ENCODE measurements at places on chromosomes 11 and 22.

GRCh38 chr11:33735271-33736147 is 714 bp downstream of the CD59 start:
- peak; percentile 51 for DNase-seq

DNA sequence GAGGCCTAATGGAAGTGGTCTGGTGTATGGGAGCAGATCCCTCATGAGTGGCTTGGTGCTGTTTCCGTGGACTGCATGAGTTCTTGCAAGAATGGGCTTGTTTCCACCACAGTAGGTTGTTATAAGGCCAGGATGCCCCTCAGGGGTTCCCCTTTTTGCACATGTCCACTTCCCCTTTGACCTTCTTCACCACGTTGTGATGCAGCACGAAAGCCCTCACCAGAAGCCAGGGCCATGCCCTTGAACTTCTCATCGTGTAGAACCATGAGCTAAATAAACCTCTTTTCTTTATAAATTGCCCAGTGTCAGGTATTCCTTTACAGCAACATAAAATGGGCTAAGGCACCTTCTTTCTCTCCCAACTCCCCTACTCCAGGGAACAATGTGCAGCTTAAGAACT is 2.8 kb upstream of the NARS2 start:
- no peak for DNase-seq

GRCh38 chr11:78699609-78700135 is 125.0 kb upstream of the NARS2 start:
- no peak for DNase-seq

GRCh38 chr22:43731988-43732387 is 80.1 kb downstream of the EFCAB6 start:
- peak; percentile 4 for DNase-seq

DNA sequence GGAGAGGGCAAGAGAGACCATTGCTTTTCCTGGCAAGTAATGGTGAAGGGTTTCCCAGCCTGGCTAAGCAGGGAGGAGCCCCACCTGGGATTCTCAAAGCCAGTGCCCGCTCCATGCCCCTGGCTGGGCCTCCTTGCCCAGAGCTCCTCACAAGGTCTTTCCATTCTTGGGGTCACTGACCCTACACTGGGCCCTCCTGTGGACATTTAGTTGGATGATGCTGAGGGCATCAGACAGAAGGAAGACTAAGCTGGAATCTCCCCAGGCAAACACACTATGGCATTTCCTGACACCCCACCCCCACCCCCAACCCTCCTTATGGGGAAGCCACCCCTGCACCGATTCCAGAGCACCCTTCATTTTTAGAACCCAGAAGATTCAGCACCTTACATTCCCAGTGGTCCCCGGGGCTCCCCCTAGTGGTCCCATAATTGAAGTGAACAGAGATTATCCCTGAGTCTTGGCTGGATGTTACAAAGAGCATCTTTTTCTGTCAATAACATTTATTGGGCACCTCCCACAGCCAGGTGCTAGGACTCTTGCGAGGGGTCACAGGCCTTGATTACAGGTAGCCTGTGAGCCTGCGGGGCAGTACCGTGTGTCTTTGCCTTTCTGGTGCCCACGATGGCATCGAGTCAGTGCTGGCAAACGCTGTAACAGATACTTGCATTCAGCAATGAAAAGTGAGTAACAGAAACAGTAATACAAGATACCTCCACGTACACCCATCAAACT is 548.5 kb downstream of the BUD13 start:
- DNase-seq = peak; percentile 34

GRCh38 chr11:83836065-83836464 is 549.9 kb upstream of the CCDC90B start:
- DNase-seq = no peak

GRCh38 chr11:64667154-64667745 is 55.7 kb downstream of the NRXN2 start:
- no peak for DNase-seq

DNA sequence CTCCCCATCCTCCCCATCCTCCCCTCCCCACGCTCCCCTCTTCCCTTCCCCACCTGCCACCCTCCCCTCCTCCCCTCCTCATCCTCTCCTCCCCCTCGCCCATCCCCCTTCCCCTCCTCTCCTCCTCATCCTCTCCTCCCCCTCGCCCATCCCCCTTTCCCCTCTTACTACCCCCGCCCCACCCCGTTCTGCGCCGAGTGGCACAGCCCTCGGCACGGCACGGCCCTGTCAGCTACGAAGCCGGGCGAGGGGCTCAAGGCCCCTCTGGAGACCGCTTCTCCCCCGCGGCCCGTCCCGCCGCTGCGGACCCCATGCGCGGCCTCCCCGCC is 449.9 kb downstream of the OPCML start:
- DNase-seq = no peak

GRCh38 chr11:118876286-118876685 is 7.4 kb upstream of the CXCR5 start:
- DNase-seq = no peak

DNA sequence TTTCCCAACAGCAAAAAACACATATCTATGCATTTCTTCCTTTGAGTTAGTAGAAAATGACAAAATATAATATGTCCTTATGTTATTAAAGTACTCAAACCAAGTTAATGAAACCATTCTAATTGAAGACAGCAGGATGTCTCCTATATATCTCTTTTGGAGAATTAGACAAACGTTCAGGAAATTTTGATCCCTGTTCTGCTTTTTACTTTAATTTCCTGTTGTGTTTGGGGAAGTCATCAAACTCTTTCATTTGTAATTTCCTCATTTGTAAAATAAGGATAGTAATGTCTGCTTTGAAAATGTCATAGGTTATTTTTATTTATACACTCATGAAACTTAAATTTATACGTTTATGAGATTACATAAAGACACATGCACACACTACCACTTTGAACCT is 281.8 kb upstream of the ANO5 start:
- no peak for DNase-seq

DNA sequence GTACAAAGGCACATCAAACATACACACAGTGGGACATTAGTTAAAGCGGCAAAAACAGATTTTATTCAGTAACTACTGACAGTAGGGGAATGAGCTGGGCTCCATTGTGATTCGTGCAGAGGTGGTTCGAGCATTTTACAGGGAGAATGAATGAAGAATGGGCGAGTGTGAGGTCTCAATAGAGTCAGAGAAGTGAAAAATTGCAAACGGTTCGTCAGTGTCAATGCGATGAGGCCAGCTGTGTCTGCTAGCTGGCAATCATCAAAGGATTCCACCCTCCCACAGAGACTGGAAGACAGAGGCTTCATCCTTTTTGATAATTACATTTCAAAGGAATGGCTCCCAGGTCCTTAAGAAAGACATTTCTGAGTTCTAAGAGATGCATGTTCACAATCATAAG is 17.4 kb downstream of the OR4D9 start:
- no peak for DNase-seq

- DNase-seq = peak; percentile 78
Observed at GRCh38 chr11:17730608-17731462, 3.7 kb upstream of the KCNC1 start.

DNA sequence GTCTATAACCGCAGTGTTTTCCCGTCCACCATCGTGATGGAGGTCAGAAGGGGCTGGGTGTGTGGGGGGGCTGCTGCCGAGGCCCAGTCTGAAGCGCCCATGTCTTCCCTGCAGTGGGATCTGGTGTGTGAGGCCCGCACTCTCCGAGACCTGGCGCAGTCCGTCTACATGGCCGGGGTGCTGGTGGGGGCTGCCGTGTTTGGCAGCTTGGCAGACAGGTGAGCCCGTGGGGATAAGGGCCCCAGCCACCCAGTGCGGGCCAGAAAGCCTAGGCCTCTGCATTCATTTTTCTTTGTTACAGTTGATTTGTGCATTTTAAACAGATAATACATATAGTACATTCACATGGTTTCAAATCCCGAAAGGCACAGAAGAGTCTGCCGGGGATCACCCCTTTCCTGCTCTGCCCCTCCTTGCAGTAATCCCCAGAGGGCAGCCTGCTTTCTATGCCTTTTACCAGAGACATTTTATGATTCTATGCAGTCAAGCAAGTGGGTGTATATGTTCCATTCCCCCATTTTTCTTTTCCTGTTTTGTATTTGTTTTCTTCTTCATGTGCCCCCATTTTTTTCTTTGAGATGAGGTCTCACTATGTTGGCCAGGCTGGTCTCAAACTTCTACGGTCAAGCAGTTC is 32.6 kb downstream of the CAPN1 start:
- no peak for DNase-seq

- DNase-seq = peak; percentile 17
Observed at GRCh38 chr11:4118107-4118506, 23.5 kb downstream of the RRM1 start.

- no peak for DNase-seq
Observed at GRCh38 chr11:15483205-15483604, 368.5 kb downstream of the INSC start.

DNA sequence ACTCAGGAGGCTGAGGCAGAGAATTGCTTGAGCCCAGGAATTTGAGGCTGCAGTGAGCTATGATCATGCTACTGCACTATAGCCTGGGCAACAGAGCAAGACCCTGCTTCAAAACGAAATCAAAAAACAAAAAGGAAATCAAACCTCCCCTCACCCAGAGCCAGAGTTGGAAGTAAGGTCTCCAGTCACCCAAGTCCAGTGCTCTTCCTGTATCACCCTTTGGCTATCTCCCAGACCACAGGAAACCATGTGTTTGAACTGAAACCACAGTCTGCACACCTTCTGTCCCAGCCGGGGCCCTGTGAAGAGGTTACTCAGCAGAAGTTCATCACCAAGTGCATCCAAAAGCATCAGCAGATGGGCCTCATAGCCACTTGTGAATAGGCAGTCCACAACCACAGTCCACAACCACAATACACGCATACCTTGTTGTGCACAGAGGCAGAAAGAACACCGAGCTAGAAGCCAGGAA is 4.6 kb downstream of the MYH9 start:
- DNase-seq = peak; percentile 47

DNA sequence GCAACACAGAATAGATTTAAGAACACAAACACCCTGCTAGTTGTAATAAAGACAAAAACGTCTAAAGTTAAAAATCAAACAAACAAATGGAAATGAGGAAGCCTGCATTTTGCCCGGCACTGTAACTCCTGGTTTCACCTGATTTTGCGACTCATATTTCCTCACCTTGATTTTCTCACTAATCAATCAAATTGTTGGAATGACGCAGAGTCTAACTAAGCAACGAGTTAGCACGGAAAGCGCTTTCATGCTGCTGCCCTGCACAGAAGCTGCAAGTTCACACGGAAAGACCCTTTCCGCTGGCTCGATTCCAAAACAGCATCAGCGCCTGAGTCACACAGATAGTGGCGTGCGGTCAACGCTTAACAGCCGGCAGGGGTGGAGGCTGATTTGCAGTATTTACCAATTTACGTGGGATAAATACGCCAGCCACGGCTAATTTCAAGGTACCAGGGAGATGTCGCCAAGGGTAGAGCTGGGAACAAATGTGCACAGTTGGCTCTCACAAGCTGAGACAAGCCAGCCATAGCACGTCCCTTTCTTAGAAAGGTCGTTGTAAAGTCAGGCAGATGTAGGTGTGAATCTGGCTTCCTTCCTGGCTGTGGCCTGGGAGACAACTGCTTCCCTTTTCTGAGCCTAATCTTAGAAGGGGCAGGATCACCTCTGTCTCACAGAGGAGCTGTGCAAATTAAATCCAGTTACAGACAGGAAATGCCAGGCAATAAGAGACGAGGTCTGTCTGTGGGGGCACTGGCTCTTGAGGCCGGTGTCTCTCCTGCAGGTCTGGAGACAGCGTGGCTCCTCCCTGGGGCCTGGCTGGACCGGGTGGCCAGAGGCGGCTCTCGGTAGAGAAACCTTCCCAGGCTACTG is 76.9 kb upstream of the TTLL12 start:
- peak; percentile 97 for DNase-seq

DNA sequence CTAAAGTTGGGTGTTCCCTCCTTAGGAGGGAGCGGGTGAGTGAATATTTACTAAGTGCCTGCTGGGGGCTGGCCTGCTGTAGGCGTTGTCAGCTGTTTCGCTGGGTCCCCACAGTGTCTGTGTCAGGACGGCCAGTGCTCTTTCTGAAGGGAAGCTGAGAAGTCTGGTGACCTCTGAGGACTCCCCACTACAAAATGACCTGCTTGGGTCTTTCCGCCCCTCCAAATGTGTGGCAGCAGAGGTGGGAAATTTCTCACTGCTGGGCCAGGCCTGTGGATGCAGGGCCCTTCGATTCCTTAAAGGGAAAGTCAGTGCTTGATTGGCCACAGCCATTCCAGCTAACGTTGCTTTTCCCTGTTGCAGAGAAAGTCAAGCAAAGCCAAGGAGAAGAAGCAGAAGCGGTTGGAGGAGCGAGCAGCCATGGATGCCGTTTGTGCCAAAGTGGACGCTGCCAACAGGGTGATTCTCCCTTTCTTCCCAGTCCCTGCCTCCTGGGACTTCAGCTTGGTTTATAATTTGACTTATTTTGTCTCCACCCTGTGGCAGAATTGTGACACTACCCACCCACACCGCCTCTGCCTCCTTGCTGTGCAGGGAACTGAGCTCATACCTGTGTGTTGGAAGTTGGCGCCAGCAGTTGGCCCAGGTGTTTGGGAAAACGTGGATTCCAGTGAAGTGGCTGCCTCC is 6.8 kb downstream of the NAA40 start:
- DNase-seq = peak; percentile 68

DNA sequence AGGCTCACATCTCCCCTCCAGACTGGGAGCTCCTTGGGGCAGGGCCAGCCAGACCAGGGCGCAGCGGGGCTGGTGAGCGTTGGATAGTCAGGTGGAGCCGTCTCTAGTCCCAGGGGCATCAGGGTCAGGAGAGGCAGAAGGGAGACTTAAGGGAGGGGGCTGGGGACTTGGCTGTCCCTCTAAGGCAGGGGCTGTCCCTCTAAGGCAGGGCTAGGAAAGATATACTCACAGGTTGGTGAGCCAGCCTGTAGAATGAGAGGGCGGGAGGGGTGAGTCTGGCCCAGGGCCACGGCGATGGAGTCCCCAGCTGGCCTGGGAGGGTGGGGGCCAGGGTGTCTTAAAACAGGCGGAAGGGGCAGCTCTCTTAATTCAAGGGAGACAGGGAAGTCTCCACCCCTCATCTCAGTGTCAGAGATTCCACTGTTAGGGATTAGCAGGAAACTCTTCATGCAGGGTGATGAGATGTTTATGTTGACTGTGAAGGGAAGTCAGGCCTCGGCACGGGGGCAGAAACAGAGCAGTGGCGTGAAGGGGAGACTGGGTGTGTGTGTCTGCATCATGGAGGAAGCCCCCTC is 11.3 kb downstream of the P2RY2 start:
- DNase-seq = no peak

- peak; percentile 56 for DNase-seq
Observed at GRCh38 chr11:37786214-37786755, 1188.2 kb upstream of the RAG2 start.

GRCh38 chr22:31286360-31287255 is 5.7 kb downstream of the PIK3IP1 start:
- no peak for DNase-seq

DNA sequence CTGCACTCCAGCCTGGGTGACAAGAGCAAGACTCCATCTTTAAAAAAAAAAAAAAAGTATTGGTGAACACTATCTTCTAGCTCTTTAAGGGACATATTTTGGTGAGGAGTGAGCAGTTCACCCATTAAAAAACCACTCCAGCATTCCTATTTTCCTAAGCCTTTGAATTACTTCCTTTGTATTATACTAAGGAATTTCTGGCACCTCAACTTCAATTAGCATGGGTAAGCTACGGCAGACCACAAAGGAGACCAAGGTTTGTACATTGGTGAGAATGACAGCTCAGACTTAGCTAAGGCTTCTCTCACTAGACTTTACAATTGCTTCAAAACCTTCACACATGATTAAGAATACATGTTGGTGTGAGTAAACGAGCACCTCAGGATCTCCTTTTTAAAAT is 57.0 kb upstream of the BIRC3 start:
- no peak for DNase-seq

- DNase-seq = peak; percentile 72
Observed at GRCh38 chr11:33802194-33802950, 28.1 kb upstream of the FBXO3 start.

- no peak for DNase-seq
Observed at GRCh38 chr11:41175304-41175972, 284.0 kb downstream of the LRRC4C start.

- peak; percentile 56 for DNase-seq
Observed at GRCh38 chr22:44325718-44326490, 13.2 kb upstream of the SHISAL1 start.
